ENCODE measurements at places on chromosomes 12 and 14. TPM values are rescaled to one million over a fixed set of nuclear protein-coding genes. Genes with fewer than 3 reads are reported as not detected.

- DNase-seq, result no peak
These were observed 113.3 kb upstream of the CAND1 start for GRCh38 chr12:67155863-67156262.

DNA sequence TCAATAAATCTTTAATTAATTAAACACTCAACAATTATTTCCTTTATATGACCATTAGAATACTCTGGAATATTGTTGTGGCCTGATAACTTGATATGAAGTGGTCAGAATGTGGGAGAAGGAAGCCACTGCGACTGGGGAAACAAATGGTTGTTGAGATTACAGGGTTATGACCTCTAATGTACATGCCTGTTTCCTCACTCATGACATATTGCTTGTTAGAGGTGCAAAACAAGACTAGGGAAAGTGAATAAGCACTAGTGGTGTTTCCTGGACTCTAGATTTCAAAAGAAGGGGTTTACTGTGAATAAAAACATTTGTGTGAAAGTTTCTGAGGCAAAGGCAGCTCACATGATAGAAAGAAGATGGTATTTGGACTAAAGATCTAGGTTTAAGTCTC, 53.3 kb downstream of the STAB2 start:
- no peak for DNase-seq

GRCh38 chr12:62603061-62603810, 136.6 kb downstream of the MON2 start:
- DNase-seq, result peak; percentile 84

DNA sequence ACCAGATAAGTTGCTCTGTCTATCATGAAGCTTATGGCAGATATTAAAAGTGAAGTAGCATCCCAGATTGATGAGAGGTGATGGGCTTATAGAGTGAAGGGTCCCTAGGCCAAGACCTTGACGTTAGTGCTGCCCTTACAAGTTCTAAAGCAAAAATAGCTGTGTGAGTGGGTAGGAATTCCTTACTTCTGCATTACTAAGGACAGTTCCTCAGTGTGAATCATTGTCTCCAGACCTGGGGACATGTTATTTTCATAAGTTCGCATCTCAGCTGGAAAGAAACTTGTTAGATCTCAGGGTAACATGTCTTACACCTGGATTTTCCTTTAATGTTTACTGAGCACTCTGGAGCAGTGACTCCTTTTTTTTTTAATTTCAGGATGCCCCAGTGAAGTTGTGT, 28.7 kb downstream of the MAPKAPK5 start:
- no peak for DNase-seq

DNA sequence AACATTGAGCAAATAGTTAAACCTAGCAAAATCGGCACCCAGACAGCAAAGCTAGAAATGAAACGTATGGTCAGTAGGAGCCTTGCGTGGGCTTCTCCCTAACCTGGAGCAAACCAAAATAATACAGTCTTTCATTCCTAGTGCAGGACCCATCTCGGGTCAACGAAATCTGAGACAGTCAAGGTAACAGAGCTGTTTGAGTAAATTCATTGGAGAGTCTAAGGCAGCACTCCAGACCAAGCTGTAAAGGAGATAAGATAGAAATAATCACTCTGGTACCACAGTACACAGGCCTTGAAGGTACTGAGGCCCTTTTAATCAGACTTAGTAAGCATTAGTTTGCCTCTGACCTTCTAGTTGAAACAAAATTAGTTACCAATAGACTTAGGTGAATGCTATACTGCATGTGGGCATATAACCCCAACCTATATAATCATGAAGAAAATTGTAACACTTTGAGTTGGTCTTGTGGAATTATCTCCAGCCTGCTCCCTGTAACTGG, 54.4 kb upstream of the BICD1 start:
- no peak for DNase-seq

DNA sequence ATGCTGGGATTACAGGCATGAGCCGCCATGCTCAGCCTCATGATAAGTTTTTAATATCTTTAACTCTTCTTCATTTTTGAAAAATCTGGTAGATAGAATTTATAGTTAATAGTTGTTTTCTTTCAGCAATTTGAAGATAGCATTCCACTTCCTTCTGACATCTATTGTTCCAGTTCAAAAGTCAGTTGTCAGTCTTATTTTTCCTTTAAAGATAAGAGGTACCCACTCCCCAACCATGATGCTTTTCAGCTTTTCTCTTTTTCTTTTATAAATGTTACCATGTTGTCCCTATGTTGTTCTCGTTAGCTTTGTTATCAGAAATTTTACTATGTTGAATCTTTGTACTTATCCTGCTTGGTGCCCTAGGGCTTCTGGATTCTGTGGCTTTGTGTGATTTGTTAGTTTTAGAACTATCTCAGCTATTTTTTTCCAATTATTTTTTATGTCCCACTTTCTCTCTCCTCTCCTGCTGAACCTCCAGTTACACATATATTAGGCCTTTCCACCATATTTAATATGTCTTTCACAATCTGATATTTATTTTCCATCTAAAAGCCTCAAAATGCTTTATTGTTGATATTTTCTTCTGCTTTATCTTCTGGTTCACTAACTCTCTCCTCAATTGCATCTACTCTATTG, 181.6 kb upstream of the FOXN3 start:
- DNase-seq, result no peak

DNA sequence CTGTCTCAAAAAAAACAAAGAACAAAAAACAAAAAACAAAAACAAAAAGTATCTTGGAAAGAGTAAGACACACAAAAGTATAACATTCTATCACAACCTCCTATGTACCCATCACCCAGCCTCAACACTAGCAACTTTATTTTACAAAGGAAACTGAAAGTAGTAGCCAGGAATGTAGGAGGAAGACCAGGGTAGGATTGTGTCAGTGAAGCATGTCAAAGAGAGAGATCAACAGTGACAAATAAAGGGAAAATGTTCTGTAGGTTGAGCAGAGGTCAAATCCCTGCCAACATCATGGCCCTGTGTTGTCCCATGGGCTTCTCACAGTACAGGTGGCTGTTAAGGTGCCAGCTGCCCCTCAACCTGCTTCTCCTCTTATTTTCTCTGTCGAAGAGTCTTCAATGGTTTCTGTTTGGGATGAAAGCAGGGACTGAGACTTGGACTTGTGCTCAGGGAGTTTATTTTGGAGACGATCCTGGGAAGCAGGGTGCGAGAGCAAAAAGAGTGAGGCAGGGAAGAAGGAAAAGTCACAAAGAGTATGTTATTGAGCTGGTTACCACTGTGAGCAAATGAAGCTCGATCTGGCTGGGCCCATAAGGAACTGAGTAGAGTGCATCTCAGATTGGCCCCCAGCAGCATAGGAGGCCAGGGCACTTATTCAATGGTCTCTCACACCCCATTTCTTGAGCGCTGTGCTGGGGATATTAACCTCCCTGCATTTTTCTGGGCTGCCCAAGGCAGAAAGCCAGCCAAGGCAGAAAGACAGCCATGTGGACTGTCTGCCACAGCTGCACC, 29.4 kb upstream of the CTDSP2 start:
- no peak for DNase-seq

DNA sequence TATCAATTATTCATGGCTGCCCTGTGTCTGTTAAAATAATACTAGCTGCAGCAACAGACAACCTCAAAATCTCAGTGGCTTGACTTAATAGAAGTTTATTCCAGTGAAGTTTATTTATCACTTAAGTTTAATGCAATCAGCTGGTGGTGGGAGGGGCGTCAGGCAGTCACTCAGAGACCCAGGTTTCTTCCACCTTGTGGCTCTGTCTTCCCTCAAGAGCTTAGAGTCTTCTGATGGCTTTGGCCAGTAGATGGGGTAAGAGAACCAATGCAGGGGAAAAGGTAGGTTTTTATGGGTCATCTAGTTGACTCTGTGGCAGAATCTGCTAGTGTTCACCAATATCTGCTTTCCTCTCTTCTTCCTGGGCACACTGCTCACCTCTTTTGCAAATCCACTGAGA, 668.9 kb downstream of the AACS start:
- no peak for DNase-seq

DNA sequence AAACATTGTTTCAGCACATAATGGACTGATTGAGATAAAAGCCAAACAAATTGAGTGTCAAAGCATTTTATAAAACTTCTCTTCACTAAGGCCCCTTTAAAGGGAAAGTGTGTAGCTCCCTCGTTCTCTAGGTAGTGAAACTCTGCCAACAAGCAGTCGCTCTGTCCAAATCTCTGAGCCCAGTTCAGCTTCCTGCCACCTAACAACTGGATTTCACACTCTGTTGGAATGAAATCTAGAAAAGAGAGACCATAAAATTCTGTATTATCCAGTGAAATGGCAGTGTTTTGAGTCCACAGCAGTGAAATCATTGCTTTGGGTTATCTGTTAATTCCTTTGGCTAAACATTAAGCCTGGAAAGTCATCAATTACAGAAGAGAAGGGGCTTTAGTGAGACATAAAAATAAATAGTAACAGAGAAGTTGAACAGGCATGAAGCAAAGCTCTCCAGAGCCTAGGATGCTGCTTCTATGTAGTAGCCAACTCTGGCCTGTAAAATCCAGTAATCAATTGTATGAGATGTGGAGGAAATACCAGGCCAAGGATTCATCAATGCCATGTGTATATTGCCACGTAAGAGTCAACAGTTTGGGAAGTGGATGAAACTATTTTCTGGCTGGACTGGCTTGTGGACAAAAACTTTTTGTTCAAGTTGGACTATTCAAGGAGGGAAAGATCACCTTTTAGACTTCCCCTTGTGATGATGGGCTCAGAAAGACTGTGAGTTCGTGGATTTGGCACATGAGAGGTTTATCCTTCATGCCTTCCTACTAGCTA, 122.5 kb downstream of the WIF1 start:
- DNase-seq, result no peak

DNA sequence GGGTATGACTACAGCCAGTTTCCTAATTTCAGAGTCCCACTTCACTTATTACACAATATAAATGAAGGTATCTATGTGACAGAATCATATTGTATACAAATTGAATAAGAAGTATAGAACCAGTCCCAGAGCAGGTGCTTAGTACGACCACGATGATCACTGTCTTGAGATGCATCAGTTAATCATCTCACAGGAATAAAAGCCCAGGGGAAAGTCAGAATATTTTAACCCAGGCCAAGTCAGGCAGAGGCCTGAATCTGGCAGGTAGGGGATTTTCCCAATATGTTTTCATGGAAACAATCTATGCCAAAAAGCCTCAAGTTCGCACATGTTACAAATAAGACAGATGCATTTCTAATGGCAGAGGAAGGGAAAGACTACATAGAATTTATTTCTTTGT, 758.4 kb downstream of the BCL11B start:
- no peak for DNase-seq

Gene TSHR
- not detected for total RNA-seq
